ENCODE measurements at places on chromosomes 6 and 20.

DNA sequence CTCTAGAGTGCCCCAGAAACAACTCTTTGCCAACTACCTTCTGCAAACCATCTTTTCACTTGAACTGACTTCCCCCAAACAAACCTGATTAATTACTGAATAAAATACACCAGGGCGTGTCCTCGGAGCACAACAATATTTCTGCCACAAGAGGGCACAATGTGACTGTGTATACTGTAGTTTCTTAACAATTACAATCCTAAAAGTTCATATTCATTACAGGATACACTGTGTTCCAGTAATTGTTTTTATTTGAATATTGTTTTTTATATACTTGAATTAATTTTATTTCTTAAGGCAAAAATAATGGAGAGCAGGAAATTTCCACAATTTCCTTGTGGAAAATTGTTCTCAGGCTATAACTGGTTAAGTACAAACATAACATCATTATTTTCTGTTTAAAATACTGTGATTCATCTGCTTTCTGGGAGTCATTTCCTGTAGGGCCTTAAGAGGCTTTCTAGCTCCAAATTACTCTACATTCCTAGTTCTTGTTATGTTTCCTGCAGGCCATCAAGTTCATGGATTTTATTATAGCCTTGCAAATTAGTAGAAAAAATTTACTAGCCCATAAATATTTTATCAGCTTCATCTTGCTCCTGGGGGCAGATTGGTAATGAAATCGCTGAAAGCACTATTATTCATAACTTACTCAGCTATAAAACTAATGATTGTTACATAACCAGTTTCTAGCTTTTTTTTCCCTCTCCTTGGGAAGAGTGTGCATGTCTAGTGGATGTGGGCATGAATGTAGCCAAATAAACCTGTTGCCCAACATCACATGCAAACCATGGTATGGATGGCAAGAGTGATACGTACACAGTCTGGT lies 51.9 kb upstream of the SLC22A16 start:
- peak; percentile 91 for DNase-seq

GRCh38 chr6:159759645-159760044 lies 2.2 kb upstream of the ACAT2 start:
- DNase-seq = no peak

GRCh38 chr6:130603391-130603790 lies 223.8 kb upstream of the SMLR1 start:
- DNase-seq = no peak

DNA sequence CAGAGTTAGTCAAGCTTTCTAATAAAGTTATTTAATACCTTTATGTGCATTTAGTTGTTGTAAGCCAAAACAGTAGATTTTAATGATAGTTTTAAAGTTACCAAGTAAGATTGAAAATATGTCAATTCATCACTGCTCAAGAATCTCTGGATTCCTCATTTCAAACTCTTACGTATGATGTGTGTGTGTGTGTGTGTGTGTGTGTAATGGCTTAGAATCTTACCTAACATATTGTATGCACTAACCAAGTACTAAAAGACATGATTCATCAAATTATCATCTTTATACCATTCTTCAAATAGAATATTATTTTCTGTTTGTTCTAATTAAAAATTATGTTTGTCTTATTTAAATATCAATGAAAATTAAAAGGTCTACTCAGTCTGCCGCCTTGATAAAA lies 41.5 kb upstream of the ZNF337 start:
- DNase-seq = no peak

- DNase-seq = no peak
Measured at GRCh38 chr6:34152806-34153520, 7.1 kb upstream of the GRM4 start.

GRCh38 chr6:57087916-57088315 lies 2.1 kb upstream of the ZNF451 start:
- DNase-seq = peak; percentile 28

GRCh38 chr20:25052255-25053194 lies 5.4 kb downstream of the ACSS1 start:
- no peak for DNase-seq

DNA sequence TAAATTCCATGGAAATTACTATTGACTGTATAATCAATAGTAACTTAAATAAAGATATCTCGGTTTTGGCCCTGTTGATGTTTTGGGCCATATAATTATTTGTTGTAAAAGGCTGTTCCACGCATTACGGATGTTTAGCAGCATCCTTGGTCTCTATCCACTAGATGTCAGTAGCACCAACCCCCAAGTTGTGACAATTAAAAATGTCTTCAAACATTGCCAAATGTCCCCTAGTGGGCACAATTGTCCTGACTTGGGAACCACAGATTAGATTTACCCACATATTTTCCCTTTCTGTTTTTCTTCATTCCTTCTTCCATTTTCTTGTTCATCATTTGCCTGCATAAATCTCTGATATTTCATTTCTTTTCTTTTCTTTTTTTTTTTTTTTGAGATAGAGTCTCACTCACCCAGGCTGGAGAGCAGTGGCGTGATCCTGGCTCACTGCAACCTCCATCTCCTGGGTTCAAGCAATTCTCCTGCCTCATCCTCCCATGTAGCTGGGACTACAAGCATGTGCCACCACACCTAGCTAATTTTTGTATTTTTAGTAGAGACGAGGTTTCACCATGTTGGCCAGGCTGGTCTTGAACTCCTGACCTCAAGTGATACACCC lies 13.6 kb upstream of the WFDC8 start:
- DNase-seq = peak; percentile 87

GRCh38 chr6:56477241-56477640 lies 165.4 kb downstream of the DST start:
- DNase-seq = no peak

GRCh38 chr20:25247956-25248785 lies at the start of gene PYGB:
TSS of gene PYGB (plus strand) at chr20:25248085. CDS start at chr20:25248179, 94 bp downstream.
- peak; percentile 78 for DNase-seq

GRCh38 chr6:53130569-53131290 lies 17.9 kb downstream of the GCM1 start:
- no peak for DNase-seq

DNA sequence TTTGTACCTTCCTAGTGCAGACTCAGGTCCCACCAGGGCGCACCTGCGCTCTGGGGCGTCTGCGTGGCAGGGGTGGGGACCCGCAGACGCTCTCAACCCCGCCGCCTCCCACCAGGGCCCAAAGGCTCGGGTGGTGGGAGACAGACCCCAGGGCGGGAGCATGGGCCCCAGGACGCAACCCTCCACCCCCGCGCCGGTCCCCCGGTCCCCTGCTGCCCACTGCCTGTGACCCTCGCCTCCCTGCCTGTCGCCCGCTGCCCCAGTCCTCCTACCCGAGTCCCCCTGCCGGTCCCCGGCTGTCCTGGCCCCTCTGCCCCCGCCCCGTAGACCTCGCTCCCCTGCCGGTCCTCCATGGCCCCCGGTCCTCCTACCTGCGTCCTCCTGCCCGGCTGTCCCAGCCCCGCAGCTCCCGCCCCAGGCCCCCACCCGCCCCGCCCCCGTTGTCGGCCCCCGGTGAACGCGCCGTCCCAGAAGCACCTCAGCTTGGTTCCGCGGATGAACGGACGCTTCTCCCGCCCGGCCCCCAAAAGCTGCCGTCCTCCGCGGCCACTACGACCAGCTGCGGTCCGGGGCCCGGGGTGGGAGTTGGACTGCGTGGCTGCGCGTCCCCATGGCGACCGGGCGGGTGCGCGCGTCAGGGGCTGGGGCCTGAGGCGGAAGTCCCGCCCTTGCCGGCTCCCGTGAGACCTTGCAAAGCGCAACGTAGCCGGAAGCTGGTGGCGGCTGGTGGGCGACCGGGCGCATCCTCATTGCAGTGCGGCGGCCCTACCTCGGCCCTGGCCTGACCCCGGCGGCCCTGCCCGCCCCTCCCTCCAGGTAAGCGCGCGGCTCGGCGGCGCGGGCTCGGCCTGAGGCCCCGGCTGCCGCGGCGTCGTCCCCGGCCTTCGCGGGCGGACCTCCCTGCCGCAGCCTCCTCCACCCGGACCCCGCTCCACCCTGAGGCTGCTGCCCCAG lies at the start of gene ARFGAP1:
TSS of gene ARFGAP1 (plus strand) at position 709 of the 954 bp plus-strand sequence. CDS start 2,768 bp downstream, outside the sequence.
- DNase-seq = peak; percentile 94

- DNase-seq = peak; percentile 8
Measured at GRCh38 chr20:11350126-11351005, 567.3 kb upstream of the BTBD3 start.

DNA sequence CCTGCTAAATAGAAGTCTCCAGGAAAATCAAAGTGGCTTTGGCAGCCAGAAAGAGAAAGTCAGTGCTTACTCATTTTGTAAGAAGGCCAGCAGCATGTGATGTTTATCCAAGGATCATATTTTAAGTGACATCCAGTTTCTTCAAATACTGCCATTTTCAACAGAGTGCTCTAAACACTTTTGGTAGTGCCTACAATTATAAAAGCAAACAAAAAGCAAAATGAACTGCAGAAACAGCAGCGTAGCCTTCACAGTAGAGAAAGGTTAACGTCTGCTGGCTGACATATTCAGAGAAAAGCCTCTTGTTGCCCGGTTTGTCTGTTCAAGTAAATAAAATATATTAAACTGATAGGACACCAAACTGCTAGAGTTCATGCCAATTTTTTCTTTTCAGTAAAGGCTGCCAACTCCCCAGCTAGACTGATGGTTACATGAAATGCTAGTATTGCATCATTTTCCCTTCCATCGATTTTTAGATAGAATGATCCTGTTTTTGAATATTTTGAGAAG lies 705.7 kb upstream of the SLC35B3 start:
- no peak for DNase-seq

DNA sequence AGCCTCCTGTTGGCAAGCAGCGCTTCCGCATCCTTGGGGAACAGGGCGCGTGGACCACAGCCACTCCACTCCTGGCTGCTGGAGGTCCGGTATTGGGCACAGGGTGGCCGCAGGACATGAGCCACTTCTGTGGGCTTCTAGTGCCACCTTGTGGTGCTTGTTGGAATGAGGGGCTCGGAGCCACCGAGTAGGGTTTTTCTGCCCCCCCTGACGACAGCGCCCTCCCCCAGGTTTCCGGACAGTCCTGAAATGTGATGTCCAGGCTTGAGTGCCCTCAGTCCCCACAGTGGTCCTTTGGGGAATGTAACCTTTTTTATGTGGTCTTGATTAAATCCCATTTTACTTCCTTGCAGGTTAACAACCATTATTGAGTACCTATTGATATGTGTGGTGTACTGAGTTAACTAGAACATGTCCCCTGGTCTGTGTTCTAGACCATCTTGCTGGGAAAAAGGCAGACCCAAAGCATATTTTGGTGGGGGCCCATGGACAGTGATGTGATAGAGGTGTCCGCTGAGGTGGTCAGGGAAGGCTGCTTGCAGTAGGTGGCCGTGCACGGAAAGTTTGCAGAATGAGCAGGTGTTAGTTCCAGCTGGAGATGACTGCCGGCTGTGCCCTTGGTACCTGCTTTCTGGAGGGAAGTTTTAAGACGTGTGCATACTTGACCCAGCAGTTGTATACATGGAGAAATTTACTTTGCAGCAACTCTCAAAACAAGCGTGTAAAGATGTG lies 70.0 kb downstream of the PTPN1 start:
- peak; percentile 73 for DNase-seq

DNA sequence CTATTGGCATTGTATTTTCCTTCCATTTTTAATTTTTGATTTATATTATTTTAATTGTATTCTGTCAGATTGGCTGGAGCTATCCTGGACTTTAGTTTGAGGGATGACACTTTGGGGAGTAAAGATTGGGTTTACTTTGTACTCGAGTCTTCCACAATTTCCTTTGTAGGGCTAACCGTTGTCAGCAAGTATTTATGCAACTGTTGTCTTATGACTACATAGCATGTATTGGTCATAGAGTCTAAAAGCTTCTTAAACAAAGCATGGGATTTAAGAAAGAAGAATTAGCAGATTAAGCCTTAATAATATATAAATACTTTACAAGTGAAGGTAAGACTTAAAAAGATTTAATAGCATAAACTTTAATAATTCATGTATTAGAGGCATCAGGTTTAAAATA lies 19.6 kb downstream of the FARS2 start:
- DNase-seq = no peak

DNA sequence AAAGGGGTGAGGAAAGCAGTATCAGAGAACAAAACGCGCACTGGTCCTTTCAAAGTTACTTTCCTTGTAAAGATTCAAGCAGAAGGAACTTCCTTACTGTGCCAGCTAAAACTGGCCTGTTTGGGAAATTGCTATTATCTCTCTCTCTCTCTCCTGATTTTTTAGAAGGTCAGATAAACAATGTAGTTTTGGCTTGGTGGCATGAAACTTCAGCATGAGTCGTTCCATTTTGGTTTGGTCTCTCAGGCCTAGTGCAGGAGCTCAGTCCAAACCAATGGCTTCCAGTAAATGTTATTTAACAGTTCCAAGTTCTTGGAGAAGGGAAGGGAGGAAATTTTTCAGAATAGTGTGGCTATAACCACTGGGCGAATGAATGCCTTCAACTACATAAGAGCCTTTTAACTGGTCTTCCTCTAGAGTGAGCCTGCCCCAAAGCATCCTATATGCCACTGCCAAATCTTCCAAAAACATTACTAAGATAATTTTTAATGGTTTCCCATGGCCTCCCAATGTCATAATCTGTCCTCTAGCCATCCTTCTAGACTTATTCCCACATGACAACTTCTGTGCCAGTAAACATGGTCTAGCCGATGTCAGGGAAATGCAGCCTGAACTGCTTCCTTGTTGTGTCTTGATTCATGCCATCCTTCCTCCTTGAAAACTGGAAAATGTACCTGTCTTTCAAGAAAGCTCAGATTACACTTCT lies 9.1 kb upstream of the SNX9 start:
- no peak for DNase-seq

- no peak for DNase-seq
Measured at GRCh38 chr20:22374066-22374465, 210.3 kb downstream of the FOXA2 start.

DNA sequence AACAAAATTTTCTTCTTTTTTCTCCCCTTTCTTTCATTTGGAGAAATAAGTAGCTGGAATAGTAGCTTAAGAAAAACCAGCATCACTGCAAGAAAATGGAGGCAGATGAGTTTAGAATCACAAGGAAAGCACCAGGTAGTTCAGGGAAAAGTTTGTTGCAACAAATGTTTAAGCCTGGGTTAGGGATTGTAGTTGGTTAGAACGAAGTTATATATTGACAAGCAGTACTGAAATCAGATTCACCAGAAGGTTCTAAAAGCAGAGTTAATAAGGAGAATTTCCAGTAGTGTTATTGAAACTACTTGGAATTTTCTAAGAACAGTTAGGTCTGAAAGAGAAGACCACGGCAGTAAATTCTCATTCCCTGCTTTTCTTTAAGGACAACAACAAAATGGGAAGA lies 70.2 kb downstream of the BMP2 start:
- no peak for DNase-seq

DNA sequence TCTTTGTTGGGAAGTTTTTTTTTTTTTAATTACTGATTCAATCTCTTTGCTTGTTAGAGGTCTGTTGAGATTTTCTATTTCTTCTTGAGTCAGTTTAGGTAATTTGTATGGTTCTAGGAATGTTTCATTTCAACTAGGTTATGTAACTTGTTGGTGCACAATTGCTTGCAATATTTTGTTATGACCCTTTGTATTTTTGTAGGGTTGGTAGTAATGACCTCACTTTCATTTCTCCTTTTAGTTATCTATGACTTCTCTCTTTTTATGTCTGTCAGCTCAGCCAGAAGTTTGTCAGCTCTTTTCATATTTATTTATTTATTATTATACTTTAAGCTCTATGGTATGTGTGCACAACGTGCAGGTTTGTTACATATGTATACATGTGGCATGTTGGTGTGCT lies 51.1 kb upstream of the SLC24A3 start:
- no peak for DNase-seq

Measured in hematopoietic multipotent progenitor cell treated with erythropoietin and hydrocortisone succinate and interleukin-3 and kit ligand, for 6 days (in vitro differentiated cells).